ENCODE measurements at places on chromosomes 3 and 15. TPM values are rescaled to one million over a fixed set of nuclear protein-coding genes. Genes with fewer than 3 reads are reported as not detected.

RASL12 gene
- 18.8 TPM for total RNA-seq

CD200R1 gene
- total RNA-seq, result 3.3 TPM

DTX3L gene
- total RNA-seq, result 12.8 TPM

PLA2G4F gene
- not detected for total RNA-seq

GPR15 gene
- not detected for total RNA-seq

TTLL13 gene
- total RNA-seq, result 0.28 TPM

IL16 gene
- 6.6 TPM for total RNA-seq

AMIGO3 gene
- 0.30 TPM for total RNA-seq

GRCh38 chr15:53218666-53219580 lies 428.8 kb upstream of the ONECUT1 start:
- no peak for DNase-seq

DNA sequence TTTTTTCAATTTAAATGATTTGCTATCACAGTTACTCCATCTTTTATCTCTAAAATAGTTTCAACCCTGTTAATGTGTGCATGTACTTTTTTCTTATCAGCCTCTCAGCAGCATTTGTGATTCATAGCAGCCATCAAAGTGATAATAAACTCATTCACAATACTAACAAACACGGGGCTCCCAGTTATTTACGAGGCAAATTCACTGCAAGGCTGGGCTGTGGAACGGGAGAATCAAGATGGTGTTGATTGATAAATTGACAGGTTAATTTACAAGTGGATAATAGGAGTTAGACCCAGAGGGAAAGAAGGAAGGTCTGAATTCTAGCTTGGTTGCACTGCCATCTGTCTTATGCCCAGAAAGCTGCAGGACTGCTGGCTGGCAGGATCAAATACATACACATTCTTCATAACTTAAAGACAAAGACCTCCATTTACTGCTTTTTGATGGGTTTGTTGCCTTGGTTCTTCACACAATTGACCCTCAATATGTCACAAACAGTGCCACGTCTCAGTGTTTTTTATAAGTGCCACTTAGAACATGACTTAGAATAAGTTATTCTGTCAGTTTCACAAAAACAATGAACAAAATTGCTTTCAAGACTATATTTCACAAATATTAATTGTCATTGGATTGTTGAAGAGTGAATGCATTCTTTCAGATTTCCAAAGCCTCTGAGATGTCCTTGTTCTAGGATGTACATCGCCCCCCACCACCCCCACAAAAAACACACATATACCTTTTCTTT lies 562.8 kb downstream of the NR2F2 start:
- peak; percentile 81 for DNase-seq

DNA sequence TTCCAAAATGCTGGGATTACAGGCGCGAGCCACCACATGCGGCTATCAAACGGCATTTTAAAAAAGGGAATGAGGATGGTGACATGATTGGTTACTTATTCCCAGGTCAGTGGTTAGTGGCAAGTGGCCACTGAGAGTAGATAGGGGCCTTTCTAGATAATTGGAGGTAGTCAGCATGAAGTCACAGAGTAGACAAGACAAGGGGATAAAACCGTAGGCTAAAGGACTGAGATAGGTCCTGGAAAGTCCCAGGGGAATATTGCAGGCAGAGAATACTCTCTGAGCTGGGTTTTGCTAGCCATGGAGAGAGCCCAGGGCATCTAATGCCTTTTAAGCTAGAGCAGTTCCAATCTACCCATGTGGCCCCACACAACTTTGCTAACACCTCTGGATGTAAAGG lies 52.2 kb downstream of the KCNAB1 start:
- no peak for DNase-seq

DNA sequence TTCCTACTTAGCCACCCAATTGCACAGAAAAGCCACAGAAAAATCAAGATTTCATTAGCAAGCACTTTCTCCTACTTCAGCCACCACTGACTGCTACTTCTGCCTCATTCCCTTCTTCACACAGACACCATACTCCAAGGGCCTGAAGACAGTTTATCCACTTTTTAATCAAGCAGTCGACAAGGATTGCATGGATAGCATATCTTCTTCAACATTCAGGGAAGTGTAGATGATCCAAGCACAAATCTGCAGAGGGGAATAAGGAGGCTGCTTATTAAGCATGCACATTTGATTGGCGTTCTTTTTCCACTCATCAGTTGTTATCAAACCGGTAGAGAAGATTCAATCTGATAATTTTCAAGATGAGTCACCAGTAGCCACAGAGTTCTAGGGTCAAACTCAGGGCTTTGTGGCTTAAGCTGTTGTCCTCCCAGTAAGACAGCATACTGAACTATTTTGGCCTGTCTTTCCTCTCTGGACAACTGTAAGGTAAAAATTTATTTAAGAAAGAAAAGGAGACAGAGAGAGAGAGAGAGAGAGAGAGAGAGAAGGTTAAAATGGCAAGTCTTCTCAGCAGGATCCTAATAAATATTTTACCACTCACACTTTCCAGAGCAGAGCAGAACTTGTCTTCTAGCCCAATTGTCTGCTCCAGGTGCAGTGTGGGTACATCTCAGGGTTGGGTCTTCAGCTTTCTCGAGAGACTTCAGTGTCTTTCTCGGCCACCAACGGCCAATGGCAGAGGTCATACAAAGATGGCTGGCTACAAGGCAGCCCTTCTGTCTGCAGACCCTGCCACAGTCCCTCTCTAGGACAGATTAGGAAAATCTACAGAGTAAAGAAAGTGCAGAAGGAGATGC lies 80.6 kb upstream of the BHLHE40 start:
- DNase-seq, result no peak

DNA sequence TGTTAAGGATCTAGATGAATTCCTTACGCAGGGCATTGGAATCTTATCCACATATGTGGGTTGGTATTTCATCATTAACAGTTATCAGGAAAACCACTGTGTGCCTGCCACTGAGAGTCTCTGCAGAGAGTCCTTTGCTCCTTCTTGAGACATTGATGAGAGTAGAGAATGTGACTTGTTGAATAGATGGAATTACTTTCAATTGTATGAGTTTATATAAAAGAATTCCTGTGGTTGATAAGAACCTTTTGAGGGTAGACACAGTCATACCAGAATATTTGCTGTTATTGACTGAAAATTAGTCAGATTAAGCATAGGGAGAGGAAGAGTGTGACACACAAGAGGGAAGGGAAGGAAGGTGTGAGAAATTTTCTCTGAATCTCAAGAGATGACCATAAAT lies 30.8 kb downstream of the ARHGEF26 start:
- no peak for DNase-seq

DNA sequence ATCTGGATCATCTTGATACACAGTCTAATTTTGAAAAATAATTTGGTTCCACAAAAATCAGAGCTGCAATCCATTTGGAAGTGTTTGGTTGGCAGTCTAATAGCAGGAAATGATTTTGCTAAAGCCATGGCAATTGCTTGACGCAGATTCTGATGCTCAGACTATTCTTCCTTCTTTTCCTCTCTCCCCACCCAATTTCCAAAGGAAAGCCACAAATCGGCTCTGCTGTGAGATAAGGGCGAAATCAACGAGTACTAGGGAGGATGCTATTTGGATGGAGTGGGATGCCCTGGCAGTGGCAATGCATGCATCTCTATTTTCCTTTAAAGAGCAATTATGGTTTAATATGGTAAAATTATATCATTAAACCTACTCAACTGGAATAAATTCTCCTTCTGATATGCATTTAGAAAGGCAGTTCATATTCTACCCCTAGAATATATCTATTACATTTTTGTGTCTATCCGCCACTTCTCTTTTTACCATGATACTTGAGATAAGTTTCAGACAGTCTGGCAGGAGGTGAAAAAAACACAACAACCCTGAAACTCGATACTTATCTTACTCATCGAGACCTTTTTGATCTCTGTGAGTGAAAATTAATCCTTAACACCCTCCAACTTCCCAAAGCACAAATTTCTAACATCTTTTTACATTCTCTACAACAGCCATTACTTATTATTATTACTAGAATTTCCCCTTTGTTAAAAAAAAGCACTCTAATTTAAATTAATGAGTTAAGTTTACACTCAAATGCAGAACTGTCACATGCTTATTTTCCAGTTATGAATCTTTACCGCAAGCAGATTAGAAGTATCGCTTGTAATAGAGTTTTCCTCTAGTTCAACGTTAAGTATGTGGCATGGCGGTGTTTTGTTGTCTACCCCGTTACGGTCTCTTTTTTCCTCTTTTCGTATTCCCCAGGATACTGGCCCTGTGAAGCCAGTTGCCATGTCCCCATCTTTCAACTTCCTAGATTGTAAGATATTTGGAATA lies 433.3 kb downstream of the FOXP1 start:
- DNase-seq, result no peak

DNA sequence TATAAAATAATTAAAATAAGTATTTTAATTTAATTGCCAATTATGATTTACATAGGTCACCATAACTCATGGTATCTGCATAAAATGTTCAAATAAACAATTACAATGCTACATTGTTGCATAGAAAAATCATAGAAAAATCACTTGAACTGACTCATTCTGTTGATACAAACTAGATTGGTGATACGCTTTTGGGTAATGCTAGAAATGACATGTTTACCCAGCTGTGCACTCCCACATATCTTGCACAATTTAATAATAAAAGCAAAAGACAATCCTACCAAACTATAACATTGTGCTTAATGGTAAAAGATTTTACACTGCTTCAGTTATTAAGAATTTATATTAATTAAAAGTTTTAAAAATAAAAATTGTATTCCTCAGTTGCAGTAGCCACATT lies 45.8 kb upstream of the FBXL22 start:
- DNase-seq, result no peak

DNA sequence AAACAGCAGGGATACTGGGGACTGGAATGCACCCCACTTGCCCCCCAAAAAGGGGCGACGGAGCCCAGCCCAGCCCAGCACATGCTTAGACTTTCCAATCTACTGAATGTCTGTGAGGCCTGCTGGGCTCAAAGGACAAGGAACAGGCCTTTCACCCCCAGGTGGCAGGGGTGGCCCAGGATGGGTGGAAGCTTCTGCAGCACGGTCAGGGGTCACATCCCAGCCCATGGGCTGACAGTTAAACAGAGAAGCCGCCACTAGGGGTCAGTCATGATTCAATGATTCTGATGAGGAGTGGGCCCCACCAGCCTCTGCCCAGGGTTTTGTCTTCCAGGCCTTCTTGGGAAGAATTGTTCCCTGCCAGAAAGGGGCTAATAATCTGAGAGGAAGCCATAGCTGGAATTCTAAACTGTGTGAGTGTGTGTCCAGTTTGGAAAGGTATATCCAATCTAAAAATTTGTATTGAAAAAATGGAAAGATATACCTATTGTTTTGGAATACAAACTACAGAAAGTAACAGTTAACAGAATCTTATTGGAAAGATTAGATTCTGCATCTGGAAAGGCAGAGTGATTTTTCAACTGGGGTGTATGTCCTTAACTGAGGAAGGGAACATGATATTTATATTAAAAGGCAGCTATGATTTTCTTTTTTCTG lies 2.2 kb downstream of the CHRNB4 start:
- DNase-seq, result peak; percentile 57

DNA sequence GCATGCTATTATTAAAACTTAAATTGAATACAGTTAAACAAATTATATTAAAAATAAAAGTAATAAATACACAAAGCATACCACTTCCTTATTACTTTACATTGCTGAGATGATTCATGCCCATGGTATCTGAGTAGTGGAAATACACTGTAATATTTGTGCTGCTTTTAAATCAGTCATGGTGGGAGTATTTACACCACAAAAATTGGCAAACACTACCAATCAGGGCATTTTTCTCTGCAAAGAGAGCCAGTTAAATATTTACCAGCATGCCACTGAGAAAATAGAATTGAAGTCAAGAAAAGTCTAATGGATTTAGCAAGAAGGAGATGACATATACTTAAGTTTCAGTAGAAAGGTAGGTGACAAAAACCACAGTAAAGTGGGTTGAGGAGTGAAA lies 19.6 kb downstream of the PPARG start:
- no peak for DNase-seq

DNA sequence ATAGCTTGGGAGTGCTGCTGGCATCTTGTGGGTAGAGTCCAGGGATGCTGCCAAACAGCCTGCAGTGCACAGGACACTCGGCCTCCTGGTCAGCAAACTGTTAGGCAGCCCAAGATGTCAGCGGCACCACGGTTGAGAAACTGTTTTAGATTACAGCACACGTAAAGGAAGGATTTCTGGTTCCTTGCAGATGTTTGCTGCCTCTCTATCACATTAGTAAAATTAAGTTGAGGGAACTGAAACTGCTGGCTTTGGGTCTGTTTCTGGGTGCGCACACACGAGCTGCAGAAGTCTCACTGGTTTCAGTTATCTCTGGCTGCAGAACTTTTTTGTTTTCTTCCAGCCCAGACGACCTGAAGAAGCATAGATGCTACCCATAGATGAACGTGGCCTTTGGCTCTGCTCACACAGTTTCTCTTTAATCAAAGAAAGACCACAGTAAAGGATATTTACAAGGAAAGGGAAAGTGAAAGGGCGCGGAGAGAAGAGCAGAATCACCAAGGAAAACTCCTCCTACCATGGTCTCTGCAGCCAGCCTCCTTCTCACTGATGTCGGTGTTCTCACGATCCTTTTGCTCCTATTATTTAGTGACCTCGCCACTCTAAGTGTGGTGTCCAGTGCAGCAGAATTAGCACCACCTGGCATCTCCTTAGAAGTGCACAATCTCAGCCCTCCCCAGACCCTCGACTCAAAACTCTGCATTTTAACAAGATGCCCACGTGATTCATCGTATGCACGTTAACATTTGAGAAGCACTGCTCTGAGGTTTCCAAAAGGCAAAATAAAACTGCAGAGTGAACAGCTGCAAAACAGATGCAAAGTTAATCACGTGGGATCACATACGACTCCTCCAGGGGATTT lies 50.6 kb upstream of the AKAP13 start:
- DNase-seq, result peak; percentile 42

DNA sequence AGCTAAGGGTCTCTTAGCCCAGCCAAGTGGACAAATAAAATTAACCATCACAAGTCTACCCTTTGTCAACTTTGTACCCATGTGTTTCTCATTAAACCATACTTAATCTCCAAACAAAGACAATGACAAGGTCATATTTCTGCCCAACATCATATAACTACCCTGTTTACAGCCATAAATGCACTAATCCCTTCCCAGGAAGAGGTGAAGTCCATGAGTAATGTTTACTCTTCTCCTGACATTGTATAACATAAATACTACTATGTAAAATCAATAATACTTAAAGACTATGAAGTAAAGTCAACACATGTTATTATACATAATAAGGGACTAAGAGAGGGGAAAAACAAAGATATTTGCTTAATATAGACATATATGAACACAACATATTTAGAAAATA lies 38.5 kb upstream of the FAN1 start:
- DNase-seq, result no peak

- no peak for DNase-seq
Measured at GRCh38 chr15:77986891-77987764, 90.4 kb downstream of the TBC1D2B start.

- no peak for DNase-seq
Measured at GRCh38 chr3:48678056-48678455, 7.7 kb downstream of the NCKIPSD start.

- no peak for DNase-seq
Measured at GRCh38 chr3:49007771-49008528, 759 bp downstream of the WDR6 start.

GRCh38 chr3:111763968-111764367 lies 95.1 kb upstream of the PHLDB2 start:
- DNase-seq, result no peak

All from spinal cord (tissue), 10 donors.